ENCODE measurements at places on chromosomes 4 and X. TPM values are rescaled to one million over a fixed set of nuclear protein-coding genes. Genes with fewer than 3 reads are reported as not detected.

Gene ARMCX1
- total RNA-seq, result 32.1 TPM

Gene TSC22D3
- total RNA-seq, result 66.6 TPM

Gene HSPA4L
- total RNA-seq, result 36.3 TPM

Gene CT45A2
- total RNA-seq, result not detected

Gene NHS
- total RNA-seq, result 1.3 TPM

Gene TMEM47
- total RNA-seq, result 19.0 TPM

Gene TSPYL2
- 33.2 TPM for total RNA-seq

Gene KIT
- total RNA-seq, result 0.08 TPM

Gene PFKFB1
- total RNA-seq, result 0.32 TPM

DNA sequence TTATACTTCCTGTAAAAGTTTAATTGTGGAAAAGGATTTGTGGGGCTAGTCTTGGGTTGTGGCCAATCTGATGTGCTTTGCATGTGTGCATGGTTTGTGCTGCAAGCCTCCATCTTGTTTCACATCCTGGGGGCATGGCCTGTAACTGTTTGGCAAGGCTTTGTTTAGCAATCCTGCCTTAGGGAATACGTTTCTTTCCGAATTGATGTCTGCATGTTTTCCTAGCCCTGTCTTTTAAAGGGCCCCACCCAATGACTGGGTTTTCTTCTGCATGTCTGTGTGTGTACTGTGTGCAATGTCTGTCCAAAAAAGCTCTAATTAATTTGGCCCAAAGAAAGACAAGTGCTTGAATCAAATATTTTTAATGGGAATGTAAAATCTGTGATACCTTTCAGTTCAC, 74.6 kb upstream of the MID1IP1 start:
- no peak for ATAC-seq

DNA sequence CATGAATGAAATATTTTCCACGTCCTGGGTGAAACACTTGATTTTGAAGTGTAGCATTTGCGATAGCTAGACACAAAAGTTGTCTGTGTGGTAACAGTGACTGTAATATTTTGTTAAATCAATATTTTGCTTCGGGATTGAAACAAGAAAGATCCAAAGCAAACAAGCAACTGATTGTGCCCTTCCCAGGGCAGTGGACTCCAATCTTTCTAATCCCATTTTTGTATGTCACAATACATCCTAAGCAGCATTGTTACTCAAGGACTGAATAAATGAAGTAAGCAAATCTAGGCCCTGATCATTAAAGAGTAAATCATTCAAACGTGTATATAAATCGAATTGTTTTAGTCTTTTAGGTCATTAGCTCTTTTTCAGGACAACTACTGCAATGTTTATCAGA, 2.8 kb downstream of the ITM2A start:
- ATAC-seq, result no peak

DNA sequence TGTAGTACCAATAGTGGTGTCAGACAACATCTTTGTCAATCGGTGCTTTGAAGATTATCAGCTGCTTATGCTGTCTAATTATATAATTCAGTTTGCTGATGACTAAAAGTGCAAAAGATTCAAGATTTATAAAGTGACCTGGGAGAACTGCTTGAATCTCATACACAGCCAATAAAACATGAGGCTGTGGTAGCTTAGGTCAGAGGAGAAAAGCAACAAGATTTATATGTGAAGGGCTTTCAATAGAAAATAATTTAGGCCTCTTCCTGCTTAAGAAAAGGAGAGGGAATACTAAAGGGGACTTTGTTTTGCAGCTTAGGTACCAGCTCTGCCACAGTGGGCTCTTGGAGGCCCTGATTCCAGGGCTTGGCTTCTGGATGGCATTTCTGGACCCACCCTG, 111.0 kb upstream of the MAD2L1 start:
- no peak for ATAC-seq

DNA sequence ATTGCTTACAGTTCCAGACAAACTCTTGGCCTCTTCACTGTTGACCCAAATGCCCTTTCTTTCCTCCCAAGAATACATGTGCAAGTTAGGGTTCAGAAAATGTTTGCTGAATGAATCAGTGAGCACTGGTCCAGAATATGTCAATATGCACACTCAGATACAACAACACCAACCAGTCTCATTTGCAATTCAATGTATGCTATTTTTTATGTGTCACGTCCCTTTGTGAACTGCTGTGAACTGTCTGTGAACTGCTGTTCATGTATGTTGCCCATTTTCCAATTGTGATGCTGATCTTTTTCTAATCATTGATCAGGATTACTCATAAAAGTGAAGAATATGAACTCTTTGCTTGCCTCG, 17.8 kb downstream of the GAB3 start:
- ATAC-seq, result peak; percentile 85

GRCh38 chr4:75180790-75181776, 248.2 kb downstream of the PARM1 start:
- ATAC-seq, result no peak

DNA sequence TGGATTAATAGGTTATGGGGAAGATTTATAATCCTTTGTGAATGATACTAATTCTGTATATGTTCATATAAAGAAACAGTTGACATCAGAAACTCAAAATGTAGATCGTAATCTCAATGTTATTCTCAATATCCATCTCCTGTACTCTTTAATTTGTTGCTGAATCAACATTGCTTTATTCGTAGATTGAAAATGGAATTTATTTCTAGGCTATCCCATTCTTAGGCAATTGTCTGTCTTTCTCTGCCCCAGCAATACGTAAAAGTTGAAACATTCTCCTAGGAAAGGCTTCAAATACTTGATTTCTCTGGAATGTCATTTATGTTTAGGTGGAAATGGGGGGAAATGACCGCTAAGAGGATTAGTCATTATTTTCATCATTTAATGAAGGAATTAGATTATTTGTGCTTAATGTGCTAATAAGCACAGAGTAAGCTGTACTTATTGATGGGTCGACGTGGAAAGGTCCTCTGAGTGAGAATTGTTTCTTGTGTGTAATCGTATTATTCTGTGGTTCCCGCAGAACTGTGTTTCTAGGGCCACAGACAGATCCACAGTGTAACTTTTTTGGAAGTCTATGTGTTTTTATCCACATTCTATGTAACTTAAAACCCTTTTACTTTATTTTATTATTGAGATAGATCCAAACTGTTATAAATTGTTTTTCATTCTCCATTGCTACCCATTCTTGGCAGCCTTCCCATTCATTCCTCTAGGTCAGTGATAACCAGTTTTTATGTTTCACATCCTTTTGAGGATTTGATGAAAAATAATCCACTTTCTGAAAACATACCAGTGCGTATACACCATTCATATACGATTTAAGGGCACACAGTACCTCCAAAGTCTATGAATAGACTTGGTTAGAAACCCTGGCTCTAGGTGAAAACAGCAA, 262.9 kb downstream of the ARHGAP10 start:
- no peak for ATAC-seq

DNA sequence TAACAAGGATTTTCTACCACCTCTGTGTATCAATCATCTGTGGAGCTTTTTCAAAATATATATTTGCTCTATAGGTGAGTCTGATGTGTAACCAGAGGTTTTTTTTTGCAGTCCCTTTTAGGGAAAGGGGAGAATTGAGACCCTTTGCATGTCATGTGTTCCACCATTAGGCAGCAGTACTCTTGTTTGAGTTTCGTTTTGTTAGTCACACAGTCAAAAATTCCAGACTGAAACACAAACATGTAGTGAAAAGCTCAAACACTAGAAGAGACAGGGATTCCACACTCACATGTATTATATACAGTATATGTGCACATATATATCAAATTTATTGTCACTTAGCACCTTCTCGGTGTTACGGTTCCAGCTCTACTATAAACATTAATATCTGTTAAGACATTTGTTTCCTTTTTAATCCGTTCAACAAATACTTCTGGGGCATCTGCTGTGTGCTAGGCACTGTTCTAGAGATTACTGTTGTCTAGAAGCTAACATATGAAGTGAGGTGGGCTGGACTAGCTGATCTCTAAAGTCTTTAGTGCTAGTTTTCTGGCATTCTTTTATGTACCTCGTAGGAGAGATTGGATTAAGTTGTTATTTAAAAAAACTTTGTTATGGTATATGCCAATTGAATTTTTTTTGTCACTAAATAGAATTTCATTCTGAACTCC, 5.5 kb downstream of the USP9X start:
- ATAC-seq, result no peak

DNA sequence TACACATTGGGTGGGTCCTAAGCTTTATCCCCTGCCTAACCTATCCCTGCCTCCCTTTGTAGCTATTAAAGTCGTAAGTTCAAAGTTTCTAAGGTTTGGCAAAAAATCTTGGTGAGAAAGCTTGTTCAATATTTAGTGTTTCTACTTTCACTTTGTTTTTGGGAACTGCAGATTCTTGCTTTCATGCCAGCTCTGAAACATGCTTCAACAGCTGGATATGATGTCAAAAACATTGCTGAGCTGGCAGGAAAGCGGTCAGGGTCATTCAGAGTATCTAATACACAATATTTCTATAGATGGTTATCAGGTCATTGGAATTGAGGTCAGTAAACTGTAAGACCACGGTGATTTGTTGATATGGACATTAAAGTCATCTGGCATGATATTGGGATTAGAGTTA, 19.7 kb downstream of the CENPI start:
- no peak for ATAC-seq

DNA sequence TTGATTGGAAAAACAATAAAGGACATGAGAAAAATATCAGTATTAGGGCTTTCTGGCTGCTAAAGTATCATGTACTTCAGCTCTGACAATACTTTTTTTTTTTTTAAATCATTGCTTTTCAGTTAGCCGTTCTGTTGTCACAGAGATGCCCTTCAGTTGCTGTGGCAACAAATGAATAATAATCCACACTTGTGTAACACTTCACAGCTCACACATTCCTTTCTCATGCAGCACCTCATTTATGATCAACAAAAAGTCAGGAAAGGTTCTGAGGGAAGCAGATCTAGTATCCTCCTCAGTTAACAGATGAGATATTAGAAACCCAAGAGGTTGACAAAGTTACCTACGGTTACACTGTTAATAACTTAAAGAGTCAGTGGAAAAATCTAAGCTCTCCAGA, 444.2 kb upstream of the SLIT2 start:
- peak; percentile 83 for ATAC-seq

DNA sequence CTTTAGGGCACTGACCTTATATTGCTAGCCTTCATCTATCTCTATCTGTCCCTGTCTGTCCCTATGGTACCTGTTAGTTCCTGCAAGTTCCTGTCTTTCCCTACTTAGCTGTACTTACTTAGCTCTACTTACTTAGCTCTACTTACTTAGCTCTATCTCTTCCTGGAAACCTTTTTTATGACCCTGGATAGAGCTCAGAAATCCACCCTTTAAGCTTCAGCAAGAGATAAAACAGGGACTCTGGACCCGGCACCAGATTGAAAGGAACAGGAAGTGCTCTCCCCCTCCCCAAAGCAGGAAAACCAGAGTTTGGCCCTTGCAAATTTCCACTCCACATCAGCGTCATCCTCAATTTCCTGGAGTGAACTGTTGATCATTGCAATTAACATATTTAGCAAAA, 12.3 kb upstream of the IL9R start:
- ATAC-seq, result no peak

DNA sequence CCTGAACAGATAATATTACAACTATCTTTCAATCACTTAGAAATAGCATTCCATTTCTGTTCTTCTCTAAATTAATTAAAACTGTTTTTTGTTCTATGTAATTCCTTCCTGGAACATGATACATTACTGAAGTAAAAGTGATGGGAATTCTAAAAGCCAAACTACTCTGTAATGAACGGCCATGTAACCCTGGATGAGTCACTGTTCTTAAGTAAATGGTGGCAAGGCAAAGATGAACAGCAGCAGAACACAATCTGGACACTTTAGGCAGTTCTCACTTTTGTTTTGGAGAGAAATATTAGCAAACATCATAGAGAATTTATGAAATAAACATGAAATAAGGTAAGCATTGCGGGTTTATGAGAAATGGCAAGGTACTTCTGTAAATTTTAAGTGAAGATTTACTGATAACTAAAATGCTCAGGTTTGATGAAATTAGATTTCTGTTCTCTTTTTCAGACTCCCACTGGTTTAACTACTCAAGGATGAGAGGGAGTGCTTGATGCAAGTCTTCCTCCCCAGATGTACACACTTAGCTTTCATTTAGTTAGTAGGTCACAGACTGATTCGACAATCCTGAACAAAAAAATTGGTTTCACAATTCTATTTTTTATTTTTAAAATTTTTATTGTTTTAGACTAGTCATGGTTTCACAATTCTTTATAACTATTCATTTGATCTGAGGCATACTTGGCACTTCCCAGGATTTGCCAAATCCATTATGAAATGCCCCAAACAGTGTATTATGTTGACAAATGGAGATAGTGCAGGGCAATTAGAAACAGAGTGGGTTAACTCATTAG, 964 bp upstream of the GPR82 start:
- ATAC-seq, result no peak

- no peak for ATAC-seq
These were observed 1.3 kb upstream of the MRFAP1 start for GRCh38 chr4:6639137-6639680.

DNA sequence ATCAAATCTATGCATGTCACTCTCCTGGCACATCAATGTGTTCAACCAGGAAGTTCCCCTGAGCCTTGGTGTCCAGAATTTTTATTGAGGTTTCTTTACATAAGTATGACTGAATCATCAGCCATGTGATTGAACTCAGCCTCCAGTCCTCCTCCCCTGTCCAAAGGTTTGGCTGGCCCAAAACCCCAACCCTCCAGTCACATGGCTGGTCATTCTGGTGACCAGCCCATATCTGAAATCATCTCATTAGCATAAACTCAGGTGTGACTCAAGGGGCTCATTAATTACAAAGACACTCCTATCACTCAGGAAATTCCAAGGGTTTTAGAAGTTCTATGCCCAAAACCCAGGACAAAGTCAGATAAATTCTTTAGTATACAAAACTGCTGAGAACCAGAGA, 20.6 kb upstream of the SUPT20HL2 start:
- no peak for ATAC-seq

DNA sequence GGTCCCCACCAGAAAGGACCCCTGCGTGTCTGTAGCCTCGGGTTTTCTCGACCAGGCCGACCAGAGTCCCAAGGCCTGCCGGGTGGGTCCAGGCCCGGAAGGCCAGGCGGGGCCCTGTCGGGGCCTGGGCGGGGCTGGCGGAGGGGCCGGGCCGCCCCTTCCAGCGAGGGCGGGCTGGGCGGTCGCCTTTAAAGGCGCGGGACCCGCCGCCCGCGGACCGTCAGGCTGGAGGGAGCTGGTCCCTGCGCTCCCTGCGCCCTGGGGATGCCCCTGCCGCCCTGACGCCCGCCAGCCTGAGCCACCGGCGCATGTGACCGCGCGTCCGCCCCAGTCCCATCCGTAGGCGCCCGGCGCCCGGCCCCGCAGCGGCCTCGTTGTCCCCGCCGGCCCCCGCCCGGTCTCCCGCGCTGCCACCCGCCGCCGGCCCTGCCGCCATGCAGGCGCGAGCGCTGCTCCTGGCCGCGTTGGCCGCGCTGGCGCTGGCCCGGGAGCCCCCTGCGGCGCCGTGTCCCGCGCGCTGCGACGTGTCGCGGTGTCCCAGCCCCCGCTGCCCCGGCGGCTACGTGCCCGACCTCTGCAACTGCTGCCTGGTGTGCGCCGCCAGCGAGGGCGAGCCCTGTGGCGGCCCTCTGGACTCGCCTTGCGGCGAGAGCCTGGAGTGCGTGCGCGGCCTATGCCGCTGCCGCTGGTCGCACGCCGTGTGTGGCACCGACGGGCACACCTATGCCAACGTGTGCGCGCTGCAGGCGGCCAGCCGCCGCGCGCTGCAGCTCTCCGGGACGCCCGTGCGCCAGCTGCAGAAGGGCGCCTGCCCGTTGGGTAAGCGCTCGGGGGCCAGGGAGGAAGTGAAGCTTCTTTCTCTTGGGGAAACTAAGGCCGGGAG, at the start of gene HTRA3:
Gene HTRA3, plus strand, starts transcription at position 220 of the 883 bp plus-strand sequence. Its CDS starts 215 bp downstream, at position 435.
- peak; percentile 80 for ATAC-seq

Measured in motor neuron (in vitro differentiated cells).